ENCODE measurements at places on chromosomes 2 and 18.
A peak's percentile ranks its signal among the peaks of the same experiment; 100 is the strongest.

DNA sequence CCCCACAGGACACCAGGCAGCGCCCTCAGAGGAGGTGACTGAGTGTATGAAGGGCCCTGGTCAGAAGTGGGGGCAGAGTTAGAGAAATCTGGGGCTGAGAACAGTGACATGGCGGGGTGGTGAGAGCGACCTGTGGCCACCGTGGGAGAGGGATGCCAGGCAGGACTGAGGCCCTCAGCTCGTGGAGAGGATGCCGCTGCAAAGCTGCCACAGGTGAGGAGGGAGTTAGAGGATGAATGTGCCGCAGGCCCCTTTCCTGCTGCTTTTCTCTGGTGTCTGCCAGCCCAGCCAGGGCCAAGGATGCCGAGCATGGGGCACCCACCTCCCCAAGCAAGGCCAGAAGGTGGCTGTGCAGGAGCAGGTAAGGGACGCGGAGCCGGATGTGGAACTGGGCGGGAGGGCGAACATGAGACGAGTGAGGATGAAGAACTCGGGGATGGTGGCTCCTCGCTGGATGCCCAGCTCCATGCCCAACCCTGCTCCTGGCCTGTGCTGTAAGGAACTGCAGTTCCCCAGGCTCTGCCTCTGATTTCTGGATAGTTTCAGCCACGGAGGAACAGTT lies 269.2 kb upstream of the HDAC4 start:
- DNase-seq = no peak

GRCh38 chr18:40983835-40984234 lies 971.2 kb upstream of the PIK3C3 start:
- DNase-seq = no peak

- DNase-seq = no peak
Observed at GRCh38 chr2:178320011-178320585, 125.8 kb downstream of the OSBPL6 start.

DNA sequence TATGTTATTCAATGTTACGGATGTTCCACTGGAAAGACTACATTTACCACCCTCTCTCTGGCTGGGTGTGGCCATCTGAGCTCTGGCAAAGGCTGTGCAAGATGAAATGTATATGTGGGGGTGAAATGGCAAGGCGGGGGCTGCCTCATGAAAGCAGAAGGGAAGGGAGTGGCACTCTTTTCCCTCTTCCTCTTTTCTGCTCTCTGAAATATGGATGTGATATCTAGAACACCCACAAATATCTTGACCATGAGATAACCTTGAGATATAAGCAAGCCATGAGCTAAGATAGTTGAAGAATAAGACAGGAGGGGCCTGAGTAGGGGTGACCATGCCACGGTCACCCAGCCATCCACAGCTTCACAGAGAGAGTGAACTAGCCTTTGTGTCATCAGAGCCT lies 367.8 kb upstream of the ID2 start:
- no peak for DNase-seq

- no peak for DNase-seq
Observed at GRCh38 chr18:77124452-77124922, 8.1 kb downstream of the MBP start.

DNA sequence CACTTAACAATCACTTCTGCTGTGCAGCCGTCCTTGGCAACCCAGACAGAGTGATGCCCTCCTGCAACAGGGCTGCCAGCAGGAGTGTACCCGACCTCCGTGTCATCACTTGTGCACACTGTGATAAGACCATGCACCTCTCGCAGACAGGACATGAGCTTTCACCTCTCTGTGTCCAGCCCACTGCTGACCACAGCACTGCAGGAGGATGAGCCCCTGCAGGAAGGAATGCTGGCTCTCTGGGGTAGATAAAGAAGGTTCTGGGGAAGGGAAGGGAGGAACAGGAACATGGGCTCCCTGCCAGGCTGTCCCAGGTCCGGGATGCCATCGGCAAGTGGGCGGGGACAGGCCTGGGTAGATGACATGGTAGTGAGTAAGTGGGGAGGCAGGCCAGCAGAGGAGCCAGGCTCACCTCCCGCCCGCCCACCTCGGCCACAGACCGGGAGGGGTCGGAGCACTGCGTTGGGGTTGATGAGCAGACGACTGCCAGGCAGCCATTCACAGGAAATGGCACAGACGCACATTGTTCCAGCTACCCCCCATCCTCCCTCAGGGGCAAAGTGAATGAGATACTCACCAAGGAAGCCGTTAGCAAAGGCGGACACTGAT lies 18.6 kb upstream of the COL6A3 start:
- peak; percentile 87 for DNase-seq

GRCh38 chr2:219362072-219362471 lies 25.6 kb downstream of the DNPEP start:
- DNase-seq = no peak

DNA sequence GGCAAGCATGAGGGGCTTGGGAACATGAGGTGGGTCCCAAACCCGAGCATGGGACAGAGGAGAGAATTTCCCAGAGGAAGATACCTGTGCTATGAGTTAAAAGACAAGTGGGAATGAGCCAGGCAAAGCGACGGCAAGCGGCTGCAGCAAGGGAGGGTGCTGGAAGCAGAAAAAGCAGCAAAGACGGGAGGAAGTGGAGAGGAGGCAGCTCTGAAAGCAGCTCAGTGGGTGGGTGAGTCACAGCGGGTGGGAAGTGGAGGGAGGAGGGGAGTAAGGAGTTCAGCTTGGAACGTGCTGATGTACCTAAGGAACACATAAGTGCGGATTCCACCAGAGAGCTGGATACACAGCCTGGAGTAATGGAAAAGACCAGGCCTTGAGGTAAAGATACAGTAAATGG lies 41.4 kb downstream of the THUMPD2 start:
- peak; percentile 64 for DNase-seq

DNA sequence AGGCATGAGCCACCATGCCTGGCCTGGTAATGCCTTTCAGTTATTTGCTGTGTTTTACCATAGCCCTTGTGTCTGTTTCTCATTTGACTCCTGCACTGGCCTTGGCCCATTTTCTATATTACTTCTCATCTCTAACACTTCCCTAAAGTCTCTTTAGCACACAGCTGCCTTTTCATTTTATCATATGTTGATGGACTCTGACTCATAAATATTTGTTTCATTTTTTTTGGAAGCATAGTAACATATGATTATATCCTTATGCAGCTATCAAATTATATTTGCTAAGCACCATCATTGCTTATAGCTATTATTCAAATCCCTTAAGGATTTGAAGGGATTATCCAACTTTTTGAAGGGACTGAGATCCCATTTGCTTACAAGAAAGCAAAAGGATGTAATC lies 320.3 kb downstream of the GPD2 start:
- no peak for DNase-seq
